Brain (organoid and tissue), 16 donors: ENCODE measurements at places on chromosomes 1 and 21.

DNA sequence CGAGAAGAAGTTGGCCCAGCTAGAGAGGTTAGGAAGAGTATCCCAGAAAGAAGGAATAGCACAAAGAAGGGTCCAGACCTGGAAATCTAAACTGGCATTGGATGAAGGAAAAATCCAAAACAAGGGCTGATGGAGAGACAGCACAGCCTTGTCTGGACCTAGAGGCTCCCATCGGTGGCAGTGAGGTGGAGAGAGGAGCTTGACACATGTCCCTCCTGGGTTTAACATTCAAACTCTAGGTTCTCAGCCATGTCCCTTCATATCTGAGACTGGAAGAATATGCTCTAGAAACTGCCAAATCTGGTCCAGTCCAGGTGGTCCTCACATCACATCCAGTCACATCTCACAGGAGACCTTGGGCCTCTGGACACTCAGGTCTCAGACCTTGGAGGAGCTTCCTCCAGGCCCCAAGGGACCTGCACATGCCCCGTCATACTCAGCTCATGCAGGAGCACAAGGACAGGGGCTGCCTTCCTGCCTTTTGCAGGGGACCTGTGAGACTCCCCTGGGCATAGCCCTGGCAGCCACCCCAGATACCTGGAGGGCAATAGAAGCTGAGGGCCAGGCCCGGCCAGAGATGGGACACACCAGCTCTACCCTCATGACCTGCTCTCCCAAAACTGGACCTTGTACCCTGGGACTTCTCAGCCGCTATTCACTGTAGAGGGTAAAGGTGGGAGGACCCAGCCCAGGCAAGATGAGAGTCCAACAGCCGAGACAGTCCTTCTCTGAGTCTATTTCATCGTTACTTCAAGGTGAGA is 7.5 kb downstream of the TMEM125 start:
- DNase-seq: no peak

DNA sequence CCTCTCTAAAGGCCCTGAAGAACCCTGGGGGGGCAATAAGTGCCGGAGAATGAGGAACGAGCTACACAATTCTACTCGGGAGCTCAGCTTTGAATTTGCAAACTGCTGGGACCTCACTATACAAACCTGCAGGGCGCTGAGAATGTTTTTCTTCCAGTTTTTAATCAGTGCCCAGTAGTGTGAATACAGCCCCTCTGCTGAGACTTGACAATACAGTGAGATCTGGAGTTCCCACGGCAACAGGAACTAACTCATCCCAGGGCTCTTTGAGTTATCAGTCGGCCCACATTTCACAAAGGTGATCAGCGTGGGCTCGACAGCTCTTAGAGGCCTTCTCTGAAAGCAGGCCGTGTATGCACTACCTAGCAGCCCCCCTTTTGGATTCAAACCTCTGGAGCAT is 41.7 kb downstream of the TMEM53 start:
- peak; percentile 95 for DNase-seq

- DNase-seq: no peak
These were observed 31.7 kb downstream of the WNT3A start for GRCh38 chr1:228038387-228039005.

DNA sequence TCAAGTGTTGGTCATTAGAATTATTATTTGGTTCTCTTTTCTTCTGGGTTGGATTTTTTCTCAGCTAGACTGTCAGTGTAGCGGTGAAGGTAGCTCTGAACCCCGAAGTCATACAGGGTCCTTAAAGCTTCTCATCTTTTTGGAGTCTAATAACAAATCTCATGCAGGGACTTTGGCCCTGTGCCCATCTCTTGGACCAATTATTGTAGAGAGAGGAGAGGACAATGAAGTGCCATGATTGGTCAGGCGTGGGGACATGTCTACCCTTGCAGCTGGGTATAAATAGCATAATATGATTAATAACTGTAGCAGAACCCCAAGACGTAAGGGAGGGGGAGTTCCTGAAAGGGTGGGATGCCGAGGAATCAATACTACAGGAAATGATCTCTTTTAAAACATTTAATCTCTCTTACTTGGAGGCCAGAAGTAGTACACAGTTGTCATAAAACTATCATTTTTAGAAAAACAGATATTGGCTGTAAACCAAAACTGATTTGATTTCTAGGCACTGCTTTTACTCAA is 8.8 kb downstream of the MAGI3 start:
- DNase-seq: peak; percentile 76

- DNase-seq: no peak
These were observed 41.4 kb downstream of the TMCO4 start for GRCh38 chr1:19758227-19758830.

- DNase-seq: no peak
These were observed 49.8 kb downstream of the ADAMTS1 start for GRCh38 chr21:26795412-26795805.

DNA sequence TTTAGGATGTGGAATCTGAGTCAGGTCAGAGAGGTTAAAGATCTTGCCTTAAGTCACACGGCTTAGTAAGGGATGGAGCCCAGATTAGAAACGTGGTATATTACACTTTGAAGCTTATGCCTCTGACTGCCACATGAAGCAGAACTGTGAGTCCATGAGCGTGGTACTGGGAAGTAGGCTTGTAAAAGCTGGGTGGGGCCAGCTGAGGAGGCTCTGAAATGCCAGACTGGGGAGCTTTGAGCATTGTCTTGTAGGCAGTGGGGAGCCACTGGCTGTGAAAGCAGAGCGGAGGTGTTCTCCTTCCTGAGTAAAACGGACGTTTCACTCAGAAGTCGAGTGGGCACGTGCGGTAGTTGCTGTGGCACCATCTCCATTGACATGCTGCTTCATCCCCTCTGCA is 72.6 kb upstream of the USP24 start:
- no peak for DNase-seq

DNA sequence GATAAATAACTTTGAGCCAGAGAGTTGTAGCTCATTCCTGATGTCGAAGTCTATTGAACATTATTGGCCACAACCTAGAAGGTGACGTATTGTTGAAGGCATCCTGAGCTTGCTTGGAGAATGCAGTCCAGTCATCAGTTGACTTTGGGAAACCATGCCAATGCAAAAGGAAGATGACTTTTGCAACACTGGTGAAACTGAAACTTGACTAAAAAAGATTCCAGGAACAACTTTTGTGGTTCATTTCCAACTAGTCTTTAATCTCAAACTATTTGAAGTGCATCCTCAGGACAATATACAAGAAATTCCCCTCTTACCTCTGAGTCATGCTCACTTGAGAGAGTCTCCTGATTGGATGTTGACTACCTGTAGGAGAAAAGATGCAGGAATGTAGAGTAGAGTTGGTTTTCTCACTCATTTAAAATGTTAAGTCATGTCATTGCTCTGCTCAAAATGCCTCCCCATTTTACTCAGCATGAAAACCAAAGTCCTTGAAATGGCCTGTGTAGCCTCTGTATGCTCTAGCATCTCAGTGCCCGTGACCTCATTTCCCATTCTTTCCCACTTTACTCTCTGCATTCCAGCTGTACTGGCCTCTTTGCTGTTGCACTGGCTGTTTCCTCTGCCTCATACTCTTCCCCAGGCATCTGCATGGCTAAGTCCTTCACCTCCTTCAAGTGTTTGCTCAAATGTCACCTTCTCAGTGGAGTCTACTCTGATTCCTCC is 24.4 kb upstream of the LEPR start:
- no peak for DNase-seq

DNA sequence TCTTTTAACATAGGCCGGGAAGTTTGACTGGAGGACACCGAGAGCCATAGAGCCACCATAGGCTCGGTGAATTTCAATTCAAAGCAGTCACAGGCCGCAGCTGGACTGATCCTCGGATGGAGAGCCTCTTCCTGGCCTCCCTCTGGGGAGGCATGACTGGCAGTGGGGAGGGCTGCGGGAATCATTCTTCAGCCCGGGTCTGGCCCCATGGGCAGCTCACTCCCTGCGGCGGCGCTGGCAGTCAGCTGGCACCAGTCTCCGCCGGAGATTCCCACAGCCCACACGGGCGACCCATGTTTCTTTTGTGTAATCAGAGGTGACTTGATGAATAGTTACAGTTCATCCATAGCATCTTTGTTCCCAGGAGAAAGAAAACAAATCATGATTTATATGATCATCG is 10.6 kb downstream of the ESPN start:
- DNase-seq: no peak

- no peak for DNase-seq
These were observed 8.6 kb downstream of the LMOD1 start for GRCh38 chr1:201937624-201938213.
